Fibroblast of skin of right quadriceps (primary cell): ENCODE measurements at places on chromosomes 7 and 10.
A peak's percentile ranks its signal among the peaks of the same experiment; 100 is the strongest.

DNA sequence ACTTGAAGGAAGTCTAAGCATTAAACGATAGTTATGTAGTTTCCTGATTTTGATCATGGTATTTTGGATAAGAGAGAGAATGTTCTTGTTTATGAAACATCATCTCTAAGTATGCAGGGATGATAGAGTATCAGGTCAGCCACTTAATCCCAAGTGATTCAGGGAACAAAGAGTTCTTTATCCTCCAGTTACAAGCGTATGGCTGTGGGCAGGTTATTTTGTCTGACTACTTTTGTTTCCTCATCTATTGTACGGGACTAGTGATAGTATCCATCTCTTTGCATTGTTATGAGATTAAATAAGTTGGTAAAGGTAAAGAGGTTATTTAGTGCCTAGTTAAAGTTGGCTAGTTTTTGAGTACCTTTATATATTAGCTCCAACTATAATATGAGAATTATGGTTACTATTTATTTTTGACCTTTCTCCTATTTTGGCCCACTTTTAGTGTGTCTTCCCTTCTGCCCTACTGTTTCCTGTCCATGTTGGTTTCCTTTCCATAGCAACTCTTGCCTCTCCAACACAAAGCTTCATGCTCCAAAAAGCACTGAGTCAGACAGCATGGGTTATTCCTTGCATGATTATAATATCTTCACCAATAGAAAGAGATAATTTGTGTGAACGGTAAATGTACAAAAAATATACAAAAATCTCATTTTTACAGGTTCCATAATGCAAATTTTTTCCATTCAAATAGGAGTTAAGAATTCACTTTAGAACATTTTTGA is 65.4 kb downstream of the SP8 start:
- DNase-seq, result no peak

DNA sequence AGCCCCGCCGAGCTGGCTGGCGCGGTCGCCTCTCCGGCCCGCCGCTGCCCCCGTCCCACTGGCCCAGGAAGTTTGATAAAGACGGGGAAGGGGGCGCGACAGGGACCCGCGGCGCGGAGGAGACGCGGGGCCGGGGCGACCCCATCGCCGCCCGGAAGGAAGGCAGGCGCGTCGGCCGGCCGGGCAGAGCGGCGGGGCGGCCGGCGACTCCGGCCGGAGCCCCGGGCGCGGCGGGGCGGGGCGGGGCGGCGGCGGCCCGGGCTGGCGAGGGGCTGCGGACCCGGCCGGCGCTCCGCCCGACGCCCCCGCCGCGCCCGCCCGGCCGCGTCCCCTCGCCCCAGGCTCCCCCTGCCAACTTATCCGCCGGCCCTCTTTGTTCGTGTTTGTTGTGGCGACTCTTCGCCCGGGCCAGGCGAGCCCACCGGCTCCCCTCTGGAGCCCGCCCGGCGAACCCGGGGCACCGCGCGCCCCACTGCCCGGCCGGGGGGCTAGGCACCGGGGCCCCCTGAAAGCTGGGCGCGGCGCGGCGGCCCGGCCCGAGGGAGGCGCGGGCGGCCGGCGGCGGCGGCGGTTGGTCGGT is 571 bp downstream of the KDM7A start:
- DNase-seq, result no peak

DNA sequence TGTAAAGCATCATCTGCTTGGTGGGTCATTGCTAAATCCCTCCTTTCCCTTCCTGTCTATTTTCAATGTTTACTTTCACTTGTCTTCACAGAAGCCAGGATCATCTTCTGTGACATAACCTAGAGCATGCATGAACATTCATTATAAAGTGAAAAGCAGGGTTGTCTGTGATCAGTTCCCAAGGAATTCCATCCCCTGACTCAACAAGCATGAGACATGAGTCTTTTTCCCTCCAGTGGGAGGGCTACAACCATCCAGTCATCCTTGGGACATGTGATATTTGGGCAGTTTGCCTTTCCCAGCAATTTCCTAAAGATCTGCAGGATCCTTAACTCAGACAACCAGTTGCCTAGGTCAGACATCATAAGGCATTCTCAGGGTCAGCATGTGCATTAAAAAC is 166.3 kb upstream of the TMEM196 start:
- peak; percentile 80 for DNase-seq

DNA sequence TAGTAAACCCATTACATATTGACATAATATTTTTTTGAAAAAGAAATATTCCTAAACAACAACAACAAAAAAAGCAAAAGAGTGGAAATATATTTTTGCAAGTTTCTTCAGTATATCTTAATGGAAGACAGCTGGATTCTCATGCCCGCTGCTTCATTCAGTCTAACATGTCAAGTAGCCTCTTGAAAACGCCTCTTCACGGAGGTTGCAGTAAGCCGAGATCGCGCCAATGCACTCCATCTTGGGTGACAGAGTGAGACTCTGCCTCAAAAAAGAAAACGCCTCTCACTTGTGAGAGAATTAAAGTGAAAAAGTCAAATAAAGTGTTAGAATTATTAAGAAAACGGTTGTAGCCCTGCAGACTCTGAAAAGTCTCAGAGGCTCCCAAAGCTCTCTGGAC is 1.3 kb downstream of the CUTC start:
- DNase-seq, result no peak

DNA sequence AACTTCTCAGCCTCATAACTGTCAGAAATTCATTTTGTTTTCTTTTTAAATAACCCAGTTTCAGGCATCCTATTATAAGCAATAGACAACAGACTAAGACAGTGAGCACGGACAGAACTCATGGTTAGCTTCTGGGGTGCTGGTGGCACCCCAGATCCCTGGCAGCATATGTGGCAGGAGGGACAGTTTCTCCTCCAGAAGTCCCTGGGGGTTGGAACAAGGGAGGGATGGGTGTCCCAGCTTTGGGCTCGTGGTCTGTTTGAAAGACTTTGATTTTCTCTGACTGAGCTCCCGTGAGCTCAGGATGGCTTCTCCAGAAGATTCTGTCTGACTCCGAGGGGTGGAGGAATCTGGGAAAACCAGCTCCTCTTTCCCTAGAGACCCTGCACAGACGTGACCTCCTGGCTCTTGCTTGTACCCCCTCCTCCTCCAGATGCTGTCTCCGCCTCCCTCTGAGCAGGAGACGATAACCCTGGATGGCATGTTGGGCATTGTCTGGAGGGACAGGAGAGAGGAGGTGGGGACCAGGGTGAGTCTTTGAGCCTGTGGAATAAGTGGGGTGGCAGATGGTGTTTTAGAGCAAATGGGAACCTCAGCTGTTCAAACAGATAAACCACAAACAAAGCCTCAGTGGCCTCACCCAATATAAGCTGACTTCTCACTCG is 421.1 kb downstream of the GLRX3 start:
- DNase-seq, result no peak

DNA sequence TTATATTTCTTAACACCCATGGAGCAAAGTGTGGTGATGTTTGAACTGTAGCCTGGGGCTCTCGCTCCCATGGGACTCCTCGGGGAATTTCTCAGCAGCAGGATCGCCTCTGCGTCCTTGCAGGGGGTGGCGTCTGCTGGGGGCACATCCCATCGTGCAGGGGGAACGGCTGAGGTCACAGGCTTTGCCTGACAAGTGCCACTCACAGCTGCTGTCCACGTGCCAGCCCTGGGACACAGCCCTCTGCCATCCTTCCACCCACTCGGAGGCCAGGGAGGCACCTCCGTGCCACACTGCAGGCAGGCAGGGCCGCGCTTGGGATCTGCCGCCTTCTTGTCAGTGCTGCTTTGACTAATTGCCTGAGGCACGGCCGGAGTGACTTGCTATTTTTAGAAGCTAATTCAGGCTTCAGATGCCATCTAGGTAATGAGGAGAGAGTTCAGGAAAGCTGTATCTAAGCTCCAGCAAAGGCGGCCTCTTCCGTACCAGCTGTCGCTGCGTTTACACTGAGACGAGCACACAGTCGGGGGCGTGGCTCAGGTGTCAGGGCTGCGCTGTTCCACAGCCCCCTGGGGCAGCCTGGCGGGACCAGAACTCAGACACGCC is 45.7 kb downstream of the PITRM1 start:
- no peak for DNase-seq

DNA sequence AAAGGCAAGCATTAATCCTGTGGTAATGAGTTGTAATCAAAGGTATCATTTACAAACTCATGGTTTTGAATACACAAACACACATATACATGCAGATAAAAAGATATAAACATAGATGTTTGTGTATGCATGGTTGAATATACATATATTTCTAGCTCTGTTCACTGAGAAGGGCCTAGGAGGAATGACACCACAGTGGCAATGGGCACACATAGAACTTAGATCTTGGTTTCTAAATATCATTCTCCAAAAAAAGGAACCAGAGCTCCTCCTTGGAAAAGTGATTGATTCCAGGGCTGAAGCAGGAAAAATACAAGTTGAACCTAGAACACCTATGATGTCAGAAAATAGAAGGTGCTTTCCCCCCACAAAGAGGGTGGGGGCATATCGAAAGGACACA is 6.9 kb downstream of the CUL2 start:
- no peak for DNase-seq

DNA sequence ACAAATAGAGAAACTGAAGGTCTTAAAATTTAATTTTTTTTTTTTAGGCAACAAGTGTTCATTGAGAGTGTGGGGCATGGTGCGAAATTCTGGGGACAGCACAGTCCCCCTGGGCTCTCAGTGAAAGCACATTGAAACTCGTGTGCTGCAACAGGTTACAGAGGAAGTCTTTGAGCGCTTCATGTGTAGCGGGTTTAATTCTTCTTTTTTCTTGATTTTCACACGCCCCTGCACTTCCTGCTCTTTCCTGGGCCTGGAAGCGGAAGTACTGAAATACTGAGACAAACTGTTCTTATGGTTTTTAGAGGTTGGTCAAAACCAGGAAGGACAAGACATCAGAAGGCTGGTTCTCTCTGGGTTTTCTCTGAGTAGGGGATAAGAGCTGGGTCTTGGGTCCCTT is 203.5 kb downstream of the PTEN start:
- no peak for DNase-seq

GRCh38 chr7:87885018-87885417 is 8.7 kb downstream of the DBF4 start:
- DNase-seq, result no peak

DNA sequence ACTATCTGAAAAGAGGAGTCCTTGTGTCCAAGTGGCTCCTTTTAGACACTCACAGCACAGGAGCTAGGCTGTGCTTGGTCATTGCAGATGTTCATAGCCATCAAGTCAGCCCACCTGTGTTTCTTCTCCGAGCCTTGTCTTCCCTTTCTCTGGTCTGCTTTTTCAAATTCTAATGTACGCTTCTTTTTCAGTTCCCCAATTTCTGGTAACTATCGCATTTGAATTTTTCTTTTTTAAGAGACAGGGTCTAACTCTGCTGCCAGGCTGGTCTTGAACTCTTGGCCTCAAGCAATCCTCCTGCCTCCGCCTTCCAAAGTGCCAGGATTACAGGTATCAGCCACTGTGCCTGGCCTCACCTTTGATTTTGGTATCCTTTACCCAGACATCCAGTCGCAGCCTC is 18.9 kb downstream of the APBB1IP start:
- no peak for DNase-seq
